ENCODE measurements at places on chromosomes 6 and 20.

GRCh38 chr20:62924442-62925075 lies 1.7 kb downstream of the DIDO1 start:
- no peak for DNase-seq

GRCh38 chr6:39926668-39927067 lies 7.6 kb downstream of the MOCS1 start:
- no peak for DNase-seq

DNA sequence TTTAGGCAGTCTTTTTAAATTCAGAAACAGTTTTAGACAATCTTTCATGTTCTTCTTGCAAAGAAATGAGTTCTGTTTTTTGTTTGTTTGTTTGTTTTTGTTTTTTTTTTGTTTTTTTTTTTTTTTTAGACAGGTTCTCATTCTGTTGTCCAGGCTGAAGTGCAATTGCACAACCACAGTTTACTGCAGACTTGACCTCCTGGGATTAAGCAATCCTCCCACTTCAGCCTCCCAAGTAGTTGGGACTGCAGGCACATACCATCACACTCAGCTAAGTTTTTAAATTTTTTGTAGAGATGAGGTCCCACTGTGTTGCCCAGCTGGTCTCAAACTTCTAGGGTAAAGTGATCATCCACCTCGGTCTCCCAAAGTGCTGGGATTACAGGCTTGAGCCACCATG lies 96.2 kb downstream of the OTOR start:
- DNase-seq: no peak

- DNase-seq: no peak
These were observed 18.6 kb upstream of the ELOVL2 start for GRCh38 chr6:11062715-11063114.

GRCh38 chr6:90098627-90099026 lies 198.0 kb downstream of the BACH2 start:
- no peak for DNase-seq

DNA sequence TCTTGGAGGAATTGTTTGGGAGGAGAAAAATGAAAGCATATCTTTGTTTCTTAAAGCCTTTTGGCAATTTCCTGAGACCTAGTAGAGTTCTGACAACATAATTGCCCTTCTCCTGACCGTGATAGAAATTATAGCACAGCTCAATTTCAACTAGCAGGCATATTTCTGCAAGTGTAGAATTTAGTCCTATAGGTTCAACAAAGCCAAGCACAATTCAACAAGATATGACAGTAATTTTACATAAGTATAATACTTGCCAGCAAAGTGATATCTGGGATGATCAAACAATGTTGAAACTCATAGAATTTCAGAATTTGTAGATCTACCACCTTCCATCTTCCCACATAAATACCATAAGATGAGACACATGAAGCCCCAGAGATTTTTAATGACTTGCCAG lies 73.1 kb downstream of the SPTLC3 start:
- DNase-seq: no peak

DNA sequence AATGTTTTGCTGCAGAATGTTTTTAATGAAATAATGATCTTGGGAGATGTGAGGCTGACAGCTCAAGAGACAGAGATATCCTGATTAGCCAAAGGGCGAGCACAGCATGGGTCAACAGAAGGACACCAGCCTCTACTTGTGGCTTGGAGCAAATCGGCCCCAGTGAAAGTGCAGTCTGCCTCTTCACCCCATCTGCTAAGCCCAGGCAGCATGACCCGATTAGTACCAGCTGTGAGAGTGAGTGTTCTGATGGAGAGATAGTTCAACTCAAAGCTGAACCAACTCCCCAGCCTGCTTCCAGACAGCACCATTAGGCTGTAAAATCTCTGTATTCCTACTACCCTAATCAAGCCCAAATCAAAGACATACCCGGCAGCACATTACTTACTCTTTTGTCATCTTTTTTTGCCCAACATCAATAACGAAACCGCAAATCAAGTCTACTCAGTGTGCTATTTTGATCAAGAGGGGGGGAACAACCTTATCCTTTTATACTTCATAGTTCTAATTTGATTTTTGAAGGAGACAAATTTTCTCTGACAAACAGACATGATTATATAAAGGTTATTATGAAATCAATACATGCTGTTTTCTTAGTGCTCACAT lies 514.1 kb upstream of the NRSN1 start:
- DNase-seq: no peak

GRCh38 chr20:45998337-45998736 lies 10.4 kb upstream of the MMP9 start:
- no peak for DNase-seq

DNA sequence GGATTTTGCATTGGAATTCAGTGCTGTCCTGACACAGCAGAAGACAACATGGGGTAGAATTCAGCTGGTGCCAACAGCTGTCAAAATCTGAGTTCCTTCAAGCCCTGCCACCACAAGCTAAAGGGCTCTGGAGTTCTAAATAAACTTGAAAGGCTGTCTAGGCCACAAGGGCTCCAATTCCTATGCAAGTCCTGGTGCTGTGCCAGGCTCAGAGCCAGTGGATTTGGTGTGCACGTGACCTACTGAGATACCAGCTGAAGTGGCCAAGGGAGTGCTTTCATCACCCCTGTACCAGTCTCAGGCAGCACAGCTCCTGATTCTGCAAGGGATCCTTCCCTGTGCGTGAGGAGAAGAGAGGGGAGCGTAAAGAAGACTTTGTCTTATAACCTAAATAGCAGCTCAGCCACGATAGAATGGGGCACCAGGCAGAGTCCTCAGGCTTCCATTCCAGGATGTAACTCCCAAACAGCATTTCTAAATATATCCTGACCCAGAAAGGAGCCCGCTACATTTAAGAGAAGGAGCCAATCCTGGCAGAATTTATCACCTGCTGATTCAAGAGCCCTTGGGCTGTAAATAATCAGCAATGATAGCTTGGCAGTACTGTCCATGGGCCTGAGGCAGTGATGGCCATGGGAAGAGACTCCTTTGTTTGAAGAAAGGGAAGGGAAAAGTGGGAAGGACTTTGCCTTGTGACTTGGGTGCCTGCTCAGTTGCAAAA lies 881.2 kb upstream of the EPHA7 start:
- no peak for DNase-seq

GRCh38 chr6:154931711-154932424 lies 63.2 kb upstream of the TIAM2 start:
- no peak for DNase-seq

DNA sequence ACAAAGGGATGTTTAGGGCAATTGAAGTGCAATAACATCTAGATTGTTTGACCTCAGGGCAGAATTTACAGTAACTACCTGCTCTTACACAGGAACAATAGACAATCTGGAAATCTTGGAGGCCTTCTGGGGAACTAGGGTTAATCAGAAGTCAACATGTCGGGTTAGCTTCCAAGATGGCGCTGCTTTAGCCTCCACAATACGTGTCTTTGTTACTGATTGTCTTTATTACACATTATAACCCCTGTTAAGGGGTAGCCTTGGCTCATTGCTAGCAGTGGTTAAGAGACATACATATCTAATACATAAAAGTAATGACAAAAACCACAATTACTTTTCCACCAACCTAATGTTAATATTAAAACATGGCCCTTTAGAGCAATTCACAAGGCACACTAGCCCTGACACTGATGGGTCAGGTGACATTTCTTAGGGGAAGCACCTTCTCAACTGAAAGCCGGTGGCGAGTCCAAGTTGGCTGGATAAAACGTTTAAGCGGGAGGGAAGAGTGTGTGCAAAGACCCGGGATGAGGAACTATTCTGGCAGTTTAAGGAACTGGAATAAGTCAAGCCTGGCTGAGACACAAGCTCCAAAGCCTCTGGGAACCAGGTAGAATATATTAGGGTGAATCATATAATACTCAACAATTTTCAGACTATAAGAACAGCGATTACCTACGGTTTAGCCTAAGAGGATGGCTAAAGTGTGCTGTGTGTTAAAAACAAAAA lies 236.9 kb downstream of the BCAS1 start:
- DNase-seq: no peak

- DNase-seq: no peak
These were observed 12.8 kb upstream of the IRAK1BP1 start for GRCh38 chr6:78854546-78854945.

GRCh38 chr6:170019818-170020583 lies 268.6 kb downstream of the ERMARD start:
- no peak for DNase-seq

- no peak for DNase-seq
These were observed 57.7 kb upstream of the PTPRT start for GRCh38 chr20:43247361-43247760.

DNA sequence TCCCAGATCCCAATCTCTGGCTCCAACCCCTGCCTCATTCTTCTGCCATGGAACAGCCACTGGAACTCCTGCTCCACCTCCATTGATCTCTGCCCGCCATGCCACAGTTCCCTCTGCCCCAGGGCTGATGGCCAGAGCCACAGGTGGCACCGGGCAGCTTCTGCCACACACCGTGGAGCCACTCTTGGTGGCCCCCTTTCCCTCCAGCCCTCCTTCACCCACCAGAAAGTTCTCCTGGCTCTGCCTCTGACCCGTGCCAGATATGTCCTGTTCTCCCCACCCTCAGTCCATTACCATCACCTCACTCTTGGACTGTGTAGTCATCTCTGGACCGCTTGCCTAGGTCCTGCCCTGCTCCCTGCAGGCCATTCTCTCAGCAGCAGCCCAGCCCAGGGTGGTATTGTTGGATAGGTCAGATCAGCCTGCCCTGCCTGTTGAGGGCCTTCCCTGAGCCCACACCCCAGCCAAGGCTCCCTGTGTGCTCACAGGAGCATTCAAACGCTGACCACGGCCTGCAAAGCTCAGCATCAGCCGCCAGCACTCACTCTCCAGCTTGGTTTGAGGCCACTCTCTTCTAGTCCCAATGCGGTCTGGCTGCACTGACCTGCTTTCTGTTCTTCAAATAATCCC lies 16.8 kb upstream of the SYNDIG1 start:
- DNase-seq: no peak

GRCh38 chr6:31659649-31660380 lies 763 bp downstream of the C6orf47 start:
- no peak for DNase-seq
